ENCODE measurements at places on chromosomes 7 and 10.

DNA sequence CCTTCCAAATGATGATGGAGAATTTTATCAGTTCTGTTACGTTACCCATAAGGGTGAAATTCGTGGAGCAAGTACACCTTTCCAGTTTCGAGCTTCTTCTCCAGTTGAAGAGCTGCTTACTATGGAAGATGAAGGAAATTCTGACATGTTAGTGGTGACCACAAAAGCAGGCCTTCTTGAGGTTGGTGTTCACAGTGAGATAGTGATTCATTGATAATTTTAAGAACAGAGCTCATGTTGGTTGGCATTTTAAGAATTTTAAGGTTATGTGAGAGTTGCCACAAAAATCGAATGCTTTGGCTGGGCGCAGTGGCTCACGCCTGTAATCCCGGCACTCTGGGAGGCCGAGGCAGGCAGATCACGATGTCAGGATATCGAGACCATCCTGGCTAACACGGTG is 25.9 kb downstream of the TAX1BP1 start:
- DNase-seq: no peak

DNA sequence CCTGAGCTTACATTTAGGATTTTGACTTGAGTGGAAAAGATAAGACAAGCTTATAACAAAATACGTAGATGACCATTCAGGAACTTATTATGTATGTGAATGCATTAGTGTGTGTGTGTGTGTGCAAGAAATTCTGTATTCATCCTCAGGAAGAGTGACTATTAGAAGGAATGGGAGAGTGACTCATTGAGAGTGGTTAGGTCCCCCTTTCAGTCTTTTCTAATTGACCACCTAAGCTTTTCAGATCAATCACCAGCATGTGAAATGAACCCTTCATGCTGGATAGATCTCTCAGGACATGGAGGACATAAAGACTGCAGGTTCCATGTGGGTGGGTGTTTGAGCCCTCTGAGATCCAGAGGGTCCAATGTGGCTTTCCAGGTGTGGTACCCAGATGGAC is 153.5 kb downstream of the MBL2 start:
- no peak for DNase-seq

GRCh38 chr10:88027570-88027969 is 164.1 kb downstream of the PTEN start:
- DNase-seq: no peak

GRCh38 chr7:130180571-130181262 is 24.5 kb downstream of the TMEM209 start:
- no peak for DNase-seq

GRCh38 chr10:102421507-102421756 is 796 bp downstream of the FBXL15 start:
- no peak for DNase-seq

DNA sequence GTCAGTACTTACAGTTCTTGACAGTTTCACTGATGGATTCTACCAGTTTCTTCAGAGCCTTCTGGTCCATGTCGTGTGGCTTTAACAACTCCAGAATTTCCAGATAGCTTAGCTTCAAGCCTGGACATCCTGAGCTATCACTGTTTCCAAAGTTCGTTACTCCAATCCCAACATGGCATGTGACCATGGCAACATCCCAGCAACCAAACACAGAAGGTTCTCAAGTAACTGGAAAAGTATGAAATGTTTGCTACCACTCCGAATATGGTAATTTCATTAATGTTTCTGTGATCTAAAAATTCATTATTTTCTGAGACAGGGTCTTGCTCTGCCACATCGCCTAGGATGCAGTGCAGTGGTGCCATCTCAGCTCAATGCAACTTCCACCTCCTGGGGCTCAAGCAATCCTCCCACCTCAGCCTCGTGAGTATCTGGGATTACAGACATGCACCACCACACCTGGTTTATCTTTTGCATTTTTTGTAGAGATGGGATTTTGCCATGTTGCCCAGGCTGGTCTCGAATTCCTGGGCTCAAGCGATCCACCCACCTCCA is 29.3 kb downstream of the RBM48 start:
- no peak for DNase-seq

DNA sequence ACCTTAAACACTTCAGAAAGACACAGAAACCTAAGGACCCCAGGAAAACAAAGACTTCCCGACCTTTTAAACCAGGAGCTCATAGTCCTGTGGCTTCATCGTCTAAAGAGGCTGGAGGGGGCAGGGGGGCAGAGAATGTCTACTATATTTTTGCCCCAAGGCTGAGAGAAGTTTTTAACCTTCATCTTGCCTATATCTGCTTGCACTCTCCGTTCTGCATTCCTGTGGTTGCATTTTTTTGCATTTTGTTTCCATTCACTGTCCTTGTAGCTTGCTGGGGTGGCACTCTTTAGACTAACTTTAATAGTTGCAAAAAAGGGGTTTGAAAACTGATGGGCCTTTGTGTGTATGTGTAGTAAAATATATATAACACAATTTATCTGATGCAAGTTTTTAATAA is 23.7 kb downstream of the PRKAR2B start:
- DNase-seq: no peak

- no peak for DNase-seq
Measured at GRCh38 chr10:23155169-23155568, 36.9 kb upstream of the PTF1A start.

DNA sequence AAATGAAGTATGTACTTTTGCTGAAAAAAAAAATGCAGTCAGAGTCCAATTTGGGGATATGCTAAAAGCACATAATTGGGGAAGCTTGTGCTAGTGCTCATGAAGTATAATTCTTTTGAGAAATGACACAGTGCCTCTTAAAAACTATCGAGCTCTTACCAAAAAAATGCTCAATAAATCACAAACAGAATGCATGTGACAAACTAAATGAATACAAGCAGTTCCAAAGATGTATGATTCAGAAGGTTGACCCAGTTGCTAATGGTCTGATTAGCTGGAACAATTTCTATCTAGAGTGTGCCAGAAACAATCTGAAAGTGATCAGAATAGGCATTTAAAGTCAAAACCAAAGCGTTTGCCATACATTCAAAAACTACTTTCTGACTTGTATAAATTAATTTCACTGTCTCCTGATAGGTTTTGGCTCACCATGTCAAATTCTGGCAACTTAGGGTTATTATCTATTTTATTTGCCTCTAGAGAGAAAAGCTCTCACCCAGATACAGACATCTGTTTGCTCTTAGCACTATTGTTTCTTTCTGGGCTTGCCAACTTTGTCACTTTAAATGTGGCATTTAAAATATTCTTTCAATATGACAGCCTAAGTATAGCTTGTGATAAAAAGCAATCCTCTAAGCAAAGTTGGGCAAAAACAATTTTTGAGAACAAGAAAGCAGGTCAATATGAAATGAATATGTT is 114.7 kb upstream of the AHR start:
- no peak for DNase-seq

DNA sequence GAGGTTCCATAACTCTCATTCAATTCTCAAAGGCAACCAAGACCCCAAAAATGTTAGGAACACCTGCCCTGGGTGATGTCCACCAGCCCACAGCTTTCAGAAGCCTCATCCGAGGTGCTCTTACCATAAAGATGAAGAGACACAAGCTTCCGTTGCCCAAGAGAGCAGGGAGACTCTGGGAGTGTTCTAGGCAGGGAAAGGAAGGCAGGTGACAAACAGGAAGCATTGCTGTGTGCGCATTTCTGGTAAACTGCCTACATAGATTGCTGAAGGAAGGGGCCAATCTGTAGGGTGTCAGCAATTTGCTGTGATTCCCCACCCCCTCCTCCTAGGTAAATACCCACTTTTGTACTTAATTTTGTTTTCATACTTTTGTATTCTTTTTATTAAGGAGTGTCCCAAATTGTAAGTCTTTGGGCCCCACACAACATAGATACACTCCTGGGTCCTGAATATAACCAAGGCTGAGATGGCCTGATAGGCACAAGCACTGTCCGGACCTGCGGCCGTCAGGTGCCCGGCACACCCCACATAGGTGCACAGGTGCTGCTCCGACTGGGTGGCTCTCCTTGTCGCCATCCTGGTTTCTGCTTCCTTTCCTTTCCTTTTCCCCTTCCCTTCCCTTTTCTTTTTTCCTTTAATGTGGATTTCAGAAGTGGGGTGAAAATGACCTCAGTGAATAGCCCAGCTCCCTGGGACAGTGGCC is 51.4 kb upstream of the SMNDC1 start:
- no peak for DNase-seq

DNA sequence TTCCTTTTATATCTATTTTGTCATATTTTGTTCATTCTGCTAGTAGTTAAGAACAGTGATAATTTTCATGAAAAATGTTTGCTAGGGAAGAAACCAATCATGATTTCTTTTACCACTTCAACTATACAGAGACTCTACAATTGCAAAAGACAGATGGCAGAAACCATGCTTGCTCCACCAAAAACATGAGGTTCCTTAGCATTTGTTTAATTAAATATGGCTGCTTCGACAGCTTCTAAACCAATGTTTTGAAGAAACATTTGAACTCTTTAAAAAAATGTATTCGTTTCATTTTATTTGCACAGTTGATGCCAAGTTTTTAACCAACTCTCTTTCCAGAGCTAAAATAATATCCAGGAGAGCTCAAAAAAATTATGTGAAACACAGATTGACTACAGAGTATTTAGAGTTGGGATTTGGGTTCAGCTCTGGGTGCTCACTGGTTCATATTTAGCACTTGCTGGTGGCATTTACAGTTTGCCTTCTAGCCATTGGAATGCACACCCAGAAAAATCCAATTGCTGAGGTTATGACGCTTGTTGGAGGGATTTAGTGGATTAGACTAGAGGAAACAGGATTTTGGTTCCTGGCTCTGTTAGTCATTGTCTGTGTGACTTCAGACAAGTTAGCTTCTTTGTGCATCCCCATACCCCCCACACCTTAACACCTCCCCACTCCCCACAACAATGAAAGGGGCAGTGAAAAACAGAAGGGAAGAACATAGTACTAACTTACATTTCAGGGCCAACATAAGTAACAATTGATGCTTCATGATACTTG is 35.8 kb upstream of the SDHAF3 start:
- DNase-seq: no peak

DNA sequence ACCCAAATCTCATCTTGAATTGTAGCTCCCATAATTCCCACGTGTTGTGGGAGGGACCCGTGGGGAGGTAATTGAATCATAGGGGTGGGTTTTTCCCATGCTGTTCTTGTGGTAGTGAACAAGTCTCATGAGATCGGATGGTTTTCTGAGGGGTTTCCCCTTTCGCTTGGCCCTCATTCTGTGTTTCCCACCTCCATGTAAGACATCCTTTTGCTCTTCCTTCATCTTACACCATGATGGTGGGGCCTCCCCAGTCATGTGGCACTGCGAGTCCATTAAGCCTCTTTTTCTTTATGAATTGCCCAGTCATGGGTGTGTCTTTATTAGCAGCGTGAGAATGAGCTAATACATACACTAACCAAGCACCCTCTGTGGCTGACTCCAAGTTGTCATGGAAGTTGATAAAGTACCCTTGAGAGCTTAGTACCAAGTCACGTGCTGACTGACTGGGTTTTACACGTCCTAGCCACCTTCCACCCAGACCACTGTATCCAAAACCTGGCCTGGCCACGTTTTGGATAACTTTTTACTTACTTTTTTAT is 614.4 kb downstream of the SDK1 start:
- no peak for DNase-seq

- DNase-seq: no peak
Measured at GRCh38 chr7:26633557-26633956, 230.8 kb downstream of the SKAP2 start.

DNA sequence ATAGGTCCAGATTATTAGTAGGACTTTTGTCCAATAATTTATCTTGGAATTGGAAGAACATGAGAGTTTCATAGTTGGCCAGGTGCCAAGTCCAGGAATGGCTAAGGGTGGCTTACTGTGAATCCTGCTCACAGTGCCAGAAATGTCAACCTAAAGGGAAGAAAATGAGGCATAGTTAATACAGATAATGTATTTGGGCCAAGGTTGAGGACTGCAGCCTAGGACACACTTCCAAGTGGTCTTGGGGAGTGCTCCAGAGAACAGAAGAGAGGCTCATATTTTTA is 78.2 kb downstream of the MAPK8 start:
- peak; percentile 0 for DNase-seq

GRCh38 chr10:58648131-58648530 is 135.5 kb downstream of the BICC1 start:
- no peak for DNase-seq

DNA sequence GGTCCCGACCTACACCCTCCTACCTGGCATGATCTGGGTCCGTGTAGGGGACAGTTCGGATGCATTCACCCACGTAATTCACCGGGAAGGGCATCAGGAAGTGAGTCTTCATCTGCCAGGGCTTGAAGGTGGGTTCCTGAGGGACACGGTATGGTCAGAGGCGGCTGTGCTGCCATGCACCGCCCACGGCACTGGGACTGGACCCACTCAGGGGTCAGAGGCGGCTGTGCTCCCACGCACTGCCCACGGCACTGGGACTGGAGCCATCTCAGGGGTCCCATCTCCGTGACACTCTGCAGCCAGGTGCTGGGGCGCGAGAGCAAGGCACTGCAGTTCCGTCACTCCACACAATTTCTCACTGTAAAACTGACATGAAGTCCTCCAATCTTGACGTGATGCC is 29.2 kb downstream of the PITRM1 start:
- no peak for DNase-seq

DNA sequence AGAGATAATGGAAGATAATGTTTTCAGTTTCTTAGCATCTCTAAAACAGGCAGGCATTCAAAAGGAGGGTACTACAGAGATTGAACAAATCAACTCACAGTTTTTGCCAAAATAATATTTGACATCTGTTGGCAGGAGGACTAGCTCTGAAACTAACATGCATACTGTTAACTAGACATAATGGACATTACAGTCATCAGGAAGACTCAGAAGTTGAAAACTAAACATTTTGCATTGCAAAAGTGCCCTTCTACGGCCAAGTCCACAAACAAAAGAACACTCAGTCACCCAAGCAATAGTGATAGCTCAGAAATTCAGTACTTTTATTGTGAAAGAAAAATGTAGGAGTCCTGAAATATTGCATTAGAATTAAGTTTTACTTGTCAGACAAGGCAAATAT is 399.0 kb downstream of the HGF start:
- DNase-seq: no peak

GRCh38 chr7:139035586-139036353 is at the start of gene ZC3HAV1L:
Gene ZC3HAV1L (minus strand): TSS chr7:139036042. CDS start chr7:139036017, 25 bp downstream.
- peak; percentile 73 for DNase-seq

- peak; percentile 50 for DNase-seq
Measured at GRCh38 chr7:2802504-2803341, 41.4 kb downstream of the GNA12 start.

- no peak for DNase-seq
Measured at GRCh38 chr10:99779335-99779734, 3.1 kb upstream of the ABCC2 start.

GRCh38 chr10:22481687-22482539 is 136.6 kb downstream of the SPAG6 start:
- DNase-seq: no peak

GRCh38 chr10:71294091-71294561 is 24.9 kb upstream of the SLC29A3 start:
- DNase-seq: no peak

DNA sequence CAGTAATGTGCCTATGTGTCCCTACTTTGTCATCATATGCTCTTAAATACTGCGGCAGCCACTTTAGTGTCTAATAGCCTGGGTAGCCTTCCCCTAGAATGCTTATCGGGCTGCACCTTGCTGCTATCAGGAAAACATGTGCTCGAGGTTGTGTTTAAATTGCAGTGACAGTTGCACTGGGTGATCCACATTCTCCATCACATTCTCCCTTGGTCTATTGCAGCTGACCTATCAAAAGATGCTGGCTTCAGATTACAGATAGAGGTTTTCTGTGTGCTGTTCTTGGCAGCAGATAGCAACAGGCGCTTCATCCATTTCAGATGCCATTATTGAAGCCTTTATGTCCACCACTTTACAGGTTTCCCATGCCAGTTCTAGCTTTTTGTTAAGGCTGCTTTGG is 130.1 kb upstream of the MDFIC start:
- DNase-seq: no peak

All from COR-L47 (cell line).